NCI-H524 (cell line): ENCODE measurements at places on chromosomes 12 and 14.

DNA sequence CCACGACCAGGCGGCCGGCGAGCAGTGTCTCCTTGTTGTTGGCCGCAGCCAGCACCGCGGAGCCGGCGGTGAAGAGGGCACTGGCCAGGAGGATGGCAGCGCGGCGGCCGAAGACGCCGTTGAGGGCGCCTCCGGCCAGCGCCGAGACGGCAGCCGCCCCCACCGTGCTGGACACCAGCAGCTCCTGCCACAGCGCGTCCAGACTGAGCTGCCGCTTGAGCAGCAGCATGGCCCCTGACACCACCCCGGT, 691 bp downstream of the SLC2A13 start:
- no peak for DNase-seq

DNA sequence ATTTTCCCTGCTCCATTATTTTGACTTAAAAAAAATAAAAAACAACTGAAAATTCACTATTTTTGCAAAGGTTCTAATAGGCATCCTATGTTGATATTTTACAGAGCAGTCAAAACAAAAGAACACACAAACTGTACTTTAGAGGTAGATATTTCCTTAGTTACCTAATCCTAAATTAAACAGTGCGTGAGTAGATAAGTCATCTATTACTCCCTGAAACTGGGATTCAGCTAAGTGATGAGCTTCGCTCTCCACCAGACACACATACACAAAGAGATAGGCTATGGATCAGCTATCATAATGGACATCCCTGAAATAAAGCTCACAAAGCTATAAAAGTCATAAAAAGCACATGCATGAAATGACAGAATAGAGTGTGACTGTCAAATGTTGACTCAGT, 398.7 kb downstream of the SOX5 start:
- no peak for DNase-seq

DNA sequence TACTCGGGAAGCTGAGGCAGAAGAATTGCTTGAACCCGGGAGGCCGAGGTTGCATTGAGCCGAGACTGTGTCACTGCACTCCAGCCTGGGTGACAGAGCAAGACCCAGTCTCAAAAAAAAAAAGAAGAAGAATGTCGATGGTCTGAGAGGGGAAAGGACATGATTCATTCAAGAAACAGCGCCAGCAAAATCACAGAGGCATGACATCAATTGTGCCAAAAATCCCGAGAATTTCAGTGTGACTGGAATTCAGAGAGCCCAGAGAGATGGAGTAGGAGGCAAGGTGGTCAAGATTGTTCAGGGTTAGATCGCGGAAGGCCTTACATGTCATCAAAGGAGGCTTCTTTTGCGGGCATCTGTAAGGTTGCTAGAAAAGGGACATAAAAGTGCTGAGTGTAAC, 483.3 kb downstream of the VRK1 start:
- no peak for DNase-seq

GRCh38 chr14:104240434-104241157, 102.2 kb downstream of the KIF26A start:
- DNase-seq, result no peak

- DNase-seq, result no peak
These were observed 6.7 kb downstream of the TRMT5 start for GRCh38 chr14:60974090-60974651.

- DNase-seq, result peak; percentile 80
These were observed 661.7 kb downstream of the VRK1 start for GRCh38 chr14:97458661-97459579.

DNA sequence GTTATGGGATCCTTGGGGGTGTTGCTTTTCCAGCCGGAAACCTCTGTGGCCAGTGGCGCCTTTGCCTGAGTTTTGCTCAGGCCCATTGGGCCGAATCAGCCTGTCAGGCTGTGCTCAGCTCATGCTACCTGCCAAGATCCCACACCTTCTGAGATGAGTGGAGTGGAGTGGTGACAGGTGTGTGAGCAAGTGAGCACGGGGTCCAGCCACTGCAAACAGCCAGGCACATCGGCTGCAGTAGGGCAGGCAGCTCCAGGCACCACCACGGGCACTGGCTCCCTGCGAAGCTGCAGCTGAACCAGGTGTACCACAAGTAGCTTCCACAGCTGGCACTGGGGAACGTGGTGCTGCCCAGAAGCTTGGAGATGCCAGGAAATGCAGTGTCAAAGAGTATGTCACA, 21.1 kb upstream of the WDR89 start:
- no peak for DNase-seq

DNA sequence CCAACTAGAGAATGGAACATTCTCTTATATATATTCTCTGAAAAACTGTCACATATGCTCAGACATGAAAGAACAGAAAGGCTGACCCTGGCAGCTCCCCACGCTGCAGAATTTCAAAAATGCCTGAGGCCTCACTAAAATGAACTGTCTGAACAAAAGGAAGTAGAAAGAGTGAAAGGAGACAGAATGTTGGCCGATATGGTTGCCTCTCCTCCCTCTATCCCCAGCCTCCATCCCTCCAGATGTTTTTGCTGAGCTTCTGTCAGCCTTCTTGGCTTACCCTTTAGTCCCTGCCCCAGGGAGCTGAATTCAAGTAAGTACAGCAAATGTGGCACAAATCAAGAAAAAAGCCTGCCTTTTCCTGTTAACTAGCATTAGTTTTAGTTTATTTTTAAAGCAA, 6.9 kb downstream of the SMCO2 start:
- DNase-seq, result no peak

- DNase-seq, result no peak
These were observed 64.9 kb downstream of the NDUFA12 start for GRCh38 chr12:94938583-94938982.

GRCh38 chr12:52268212-52268611, 6.2 kb upstream of the KRT86 start:
- no peak for DNase-seq
